ENCODE measurements at places on chromosomes 3 and 15.

DNA sequence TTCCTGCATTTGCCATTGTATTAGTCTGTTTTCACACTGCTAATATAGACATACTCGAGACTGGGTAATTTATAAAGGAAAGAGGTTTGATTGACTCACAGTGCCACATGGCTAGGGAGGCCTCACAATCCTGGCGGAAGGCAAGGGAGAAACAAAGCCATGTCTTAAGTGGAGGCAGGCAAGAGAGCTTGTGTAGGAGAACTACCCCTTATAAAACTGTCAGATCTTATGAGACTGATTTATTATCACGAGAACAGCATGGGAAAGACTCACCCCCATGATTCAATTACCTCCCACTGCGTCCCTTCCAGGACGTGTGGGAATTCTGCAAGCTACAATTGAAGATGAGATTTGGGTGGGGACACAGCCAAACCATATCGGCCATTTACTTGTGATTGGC, 27.8 kb downstream of the YEATS2 start:
- DNase-seq: no peak

- peak; percentile 71 for DNase-seq
Observed at GRCh38 chr3:193869221-193870201, 266.4 kb upstream of the HES1 start.

DNA sequence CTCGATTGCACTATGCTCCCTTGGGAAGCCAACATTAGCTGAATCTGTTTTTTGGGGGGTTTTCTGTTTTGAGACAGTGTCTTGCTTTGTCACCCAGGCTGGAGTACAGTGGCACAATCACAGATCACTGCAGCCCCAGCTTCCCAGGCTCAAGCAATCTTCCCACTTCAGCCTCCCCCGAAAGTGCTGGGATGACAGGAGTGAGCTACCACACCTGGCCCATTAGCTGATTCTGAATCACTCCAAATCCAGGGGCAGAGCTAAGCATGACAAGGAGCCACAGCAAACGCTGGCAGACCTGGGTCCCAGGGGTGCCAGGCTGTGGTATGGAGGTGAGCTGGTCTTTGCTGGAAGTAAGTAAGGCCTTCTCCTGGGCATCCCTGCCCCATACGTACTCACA, 18.9 kb downstream of the POC1A start:
- no peak for DNase-seq

DNA sequence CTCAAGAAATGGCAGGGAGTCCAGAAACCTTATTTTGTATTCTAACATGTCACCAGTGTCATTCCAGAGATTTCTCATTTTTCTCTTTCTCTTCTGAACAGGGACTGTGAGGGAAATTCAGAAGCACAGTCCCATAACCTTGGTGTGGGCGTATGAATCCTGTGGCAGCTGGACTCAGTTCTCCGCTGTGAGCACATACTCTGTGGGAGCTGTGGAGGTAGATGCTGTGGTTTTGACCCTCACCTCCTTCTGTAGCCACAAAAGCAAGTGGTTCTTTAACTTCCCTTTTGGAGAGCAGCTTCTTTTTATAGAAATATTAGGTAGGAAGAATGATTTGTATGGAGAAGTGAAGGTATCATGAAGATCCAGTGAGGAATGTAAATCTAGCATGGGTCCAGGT, 13.4 kb downstream of the TMEM207 start:
- no peak for DNase-seq

DNA sequence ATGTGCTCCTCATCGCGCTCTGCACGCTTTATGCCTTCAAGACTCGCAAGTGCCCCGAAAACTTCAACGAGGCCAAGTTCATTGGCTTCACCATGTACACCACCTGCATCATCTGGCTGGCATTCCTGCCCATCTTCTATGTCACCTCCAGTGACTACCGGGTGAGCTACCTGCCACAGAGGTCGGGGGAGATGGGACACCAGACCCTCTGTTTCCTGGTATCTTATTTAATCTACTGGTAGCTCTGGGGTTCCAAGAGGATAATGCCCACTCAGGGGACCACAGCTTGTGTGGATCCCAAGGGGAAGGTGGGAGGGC, 9.1 kb downstream of the GRM2 start:
- DNase-seq: no peak
